ENCODE measurements at places on chromosomes 1 and 21.

- DNase-seq: no peak
Observed at GRCh38 chr1:228999446-229000170, 264.3 kb downstream of the RHOU start.

DNA sequence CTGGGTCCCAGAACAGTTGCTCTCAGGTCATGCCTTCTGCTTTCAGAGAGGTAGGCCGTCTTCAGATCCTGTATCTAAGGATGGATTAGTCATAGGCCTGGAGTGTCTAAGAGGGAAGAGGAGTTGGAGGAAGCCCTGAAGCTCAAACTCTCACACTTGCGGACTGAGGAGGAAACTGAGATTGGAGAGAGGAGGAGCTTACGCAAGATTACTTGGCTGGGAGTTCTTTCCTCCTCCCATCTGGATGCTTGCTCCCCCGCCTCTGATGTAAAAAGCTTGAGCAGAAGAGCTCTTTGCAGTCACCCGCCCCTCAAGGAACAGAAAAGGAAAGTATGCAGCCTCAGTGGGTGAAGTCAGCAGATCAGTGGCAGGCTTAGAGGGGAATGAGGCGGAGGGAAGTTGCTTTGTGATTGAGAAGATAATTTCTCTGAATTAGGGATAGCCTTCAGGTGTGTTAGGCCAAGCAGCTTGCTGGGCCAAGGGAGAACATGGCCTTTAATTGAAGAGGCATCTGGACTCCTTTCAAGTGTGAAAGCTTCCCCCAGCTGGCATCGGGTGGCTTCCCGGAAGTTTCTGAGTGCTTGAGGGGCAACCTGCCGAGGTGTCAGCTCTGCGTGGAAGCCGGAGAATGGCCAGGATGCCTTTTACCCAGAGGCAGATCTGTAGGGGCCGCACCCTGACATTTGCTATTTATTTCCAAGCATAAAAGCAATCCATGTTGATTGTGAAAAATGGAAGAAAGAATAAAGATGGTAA lies 6.6 kb downstream of the ADORA1 start:
- no peak for DNase-seq

- DNase-seq: no peak
Observed at GRCh38 chr1:1230656-1231399, 973 bp downstream of the SDF4 start.

DNA sequence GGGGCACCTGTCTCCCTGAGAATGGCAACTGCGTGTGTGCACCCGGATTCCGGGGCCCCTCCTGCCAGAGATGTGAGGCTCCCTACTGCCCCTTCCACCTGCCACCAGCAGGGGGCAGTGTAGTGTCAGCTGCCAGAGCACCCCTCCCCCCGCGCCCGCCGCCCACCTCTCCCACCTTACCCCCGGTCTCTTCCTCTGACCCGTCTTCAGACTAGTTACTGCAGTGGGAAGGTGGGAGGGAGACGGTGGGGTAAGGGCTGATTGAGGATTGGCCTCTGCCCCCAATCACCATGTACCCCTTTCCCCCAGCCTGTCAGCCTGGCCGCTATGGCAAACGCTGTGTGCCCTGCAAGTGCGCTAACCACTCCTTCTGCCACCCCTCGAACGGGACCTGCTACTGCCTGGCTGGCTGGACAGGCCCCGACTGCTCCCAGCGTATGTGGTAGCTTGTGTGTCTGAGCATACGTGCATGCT lies 10.1 kb upstream of the LRRC71 start:
- DNase-seq: no peak

DNA sequence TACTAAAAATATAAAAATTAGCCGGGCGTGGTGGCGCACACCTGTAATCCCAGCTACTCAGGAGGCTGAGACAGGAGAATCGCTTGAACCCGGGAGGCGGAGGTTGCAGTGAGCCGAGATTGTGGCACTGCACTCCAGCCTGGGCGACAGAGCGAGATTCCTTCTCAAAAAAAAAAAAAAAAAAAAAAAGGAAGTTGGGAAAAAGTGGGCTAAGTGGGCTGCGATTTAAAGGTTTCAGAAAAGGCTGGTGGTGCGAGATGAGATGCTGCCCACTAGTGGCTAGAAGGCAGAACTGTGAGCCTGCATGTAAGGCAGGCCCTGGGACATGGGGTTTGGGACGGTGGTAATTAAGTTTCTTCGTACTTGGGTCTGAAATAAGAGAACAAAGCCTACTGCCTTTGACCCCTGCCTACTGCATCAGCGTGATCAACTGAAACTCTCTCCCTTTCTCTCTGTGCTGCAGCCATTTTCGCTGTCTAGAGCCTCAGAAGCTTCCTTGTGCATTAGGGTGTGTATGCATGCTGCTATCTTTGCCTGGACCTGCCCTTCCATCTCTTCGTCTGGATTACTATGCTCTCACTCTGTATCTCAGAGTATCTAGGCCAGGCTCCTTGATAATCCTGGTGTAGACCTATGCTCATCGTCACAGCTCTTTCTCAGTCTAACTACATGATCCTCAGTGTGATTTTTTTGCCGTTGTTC lies 12.4 kb downstream of the FMOD start:
- DNase-seq: no peak

DNA sequence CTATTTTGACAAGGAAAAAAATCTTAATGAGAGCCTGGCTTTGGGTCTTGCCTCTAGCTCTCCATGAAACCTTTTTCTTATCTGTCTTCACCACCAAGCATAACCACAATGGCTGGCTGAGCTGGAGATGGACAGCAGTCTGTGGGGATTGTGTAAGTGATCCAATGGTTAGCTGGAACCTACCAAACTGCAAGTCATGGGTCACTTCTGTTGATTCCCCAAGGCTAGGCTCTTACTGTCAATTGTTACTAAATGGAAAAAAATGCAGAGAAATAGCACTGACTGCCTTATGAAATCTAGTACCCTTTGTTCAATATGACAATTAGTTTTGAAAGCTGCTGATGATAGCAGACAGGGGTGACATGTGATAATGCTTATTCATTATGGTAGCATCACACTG lies 359.0 kb downstream of the ST6GALNAC3 start:
- no peak for DNase-seq

All from urinary bladder (tissue), 4 donors.